ENCODE measurements at places on chromosomes 7 and 10.

GRCh38 chr7:82142263-82142864 is 301.2 kb downstream of the CACNA2D1 start:
- DNase-seq, result no peak

DNA sequence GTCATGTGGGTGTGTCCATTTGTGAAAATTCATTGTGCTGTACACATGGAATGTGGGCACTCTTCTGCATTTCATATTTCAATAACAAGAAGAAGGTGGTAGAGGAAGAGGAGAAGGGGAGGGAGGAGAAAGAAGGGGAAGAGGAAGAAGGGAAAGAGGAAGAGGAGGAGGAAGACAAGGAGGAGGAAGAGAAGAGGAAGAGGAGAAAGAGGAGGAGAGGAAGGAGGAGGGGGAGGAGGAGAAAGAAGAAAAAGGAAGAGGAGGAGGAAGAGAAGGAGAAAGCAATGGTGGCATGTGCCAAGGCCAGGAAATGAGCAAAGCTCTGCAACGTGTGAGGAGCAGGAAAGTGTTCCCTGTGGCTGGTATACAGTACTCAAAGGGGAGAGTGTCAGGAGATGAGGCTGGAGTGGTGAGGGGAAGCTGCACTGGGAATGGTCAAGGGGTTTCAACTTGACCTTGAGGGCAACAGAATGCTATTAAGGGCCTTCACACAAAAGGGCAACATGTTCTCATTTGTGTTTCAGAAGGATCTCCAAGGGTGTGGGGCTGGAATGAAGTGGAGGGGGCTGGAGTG is 40.5 kb downstream of the WNT2 start:
- no peak for DNase-seq

- DNase-seq, result no peak
Observed at GRCh38 chr7:30437823-30438574, 40.6 kb downstream of the NOD1 start.

GRCh38 chr7:37532636-37533035 is 84.0 kb upstream of the ELMO1 start:
- DNase-seq, result no peak

DNA sequence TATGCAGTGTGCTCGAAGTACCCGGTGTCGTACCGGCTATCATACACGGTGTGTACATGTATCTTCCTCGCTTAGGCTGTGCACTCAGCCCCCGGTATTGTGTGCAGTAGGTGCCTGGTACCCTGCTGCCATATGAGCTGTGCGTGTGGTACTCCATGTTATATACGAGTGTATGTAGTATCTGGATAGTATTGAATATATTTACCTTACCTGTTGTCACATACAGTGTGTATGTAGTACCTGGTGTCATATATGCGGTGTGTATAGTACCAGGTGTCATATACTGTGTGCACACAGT is 1.2 kb downstream of the ZMYND11 start:
- DNase-seq, result no peak

DNA sequence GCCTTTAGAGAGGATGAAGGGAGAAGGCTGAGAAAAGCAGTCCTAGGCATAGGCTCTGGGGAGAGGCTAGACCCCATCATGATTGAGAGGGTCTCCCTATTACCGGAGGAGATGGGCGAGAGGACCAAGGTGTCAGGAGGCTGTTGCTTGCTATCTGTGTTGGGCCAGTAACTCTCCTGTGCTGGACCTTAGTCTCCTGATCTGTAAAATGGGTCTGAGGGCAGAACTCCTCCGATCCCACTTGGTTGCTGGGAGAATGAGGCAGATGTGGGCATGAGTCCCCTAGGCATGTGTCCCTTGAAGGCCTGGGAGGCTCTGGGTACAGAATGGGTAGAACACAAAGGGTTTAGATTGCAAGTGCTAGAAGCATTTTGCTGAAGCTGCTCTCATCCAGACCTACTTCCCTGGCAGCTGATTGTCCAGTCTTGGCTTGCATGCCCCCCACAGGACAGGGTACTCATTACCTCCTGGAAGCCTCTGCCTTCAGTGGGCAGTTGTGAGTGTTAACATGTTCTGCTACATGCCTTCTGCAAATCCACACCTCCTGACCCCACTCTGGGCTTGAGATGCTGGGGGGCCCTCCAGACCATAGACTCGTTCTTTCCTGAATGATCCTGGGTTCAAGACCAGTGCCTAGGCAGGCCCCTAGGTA is 4.4 kb downstream of the ZMIZ1 start:
- no peak for DNase-seq

GRCh38 chr7:24297362-24297761 is 13.4 kb downstream of the NPY start:
- no peak for DNase-seq

GRCh38 chr7:47194516-47195057 is 387.3 kb downstream of the TNS3 start:
- no peak for DNase-seq

DNA sequence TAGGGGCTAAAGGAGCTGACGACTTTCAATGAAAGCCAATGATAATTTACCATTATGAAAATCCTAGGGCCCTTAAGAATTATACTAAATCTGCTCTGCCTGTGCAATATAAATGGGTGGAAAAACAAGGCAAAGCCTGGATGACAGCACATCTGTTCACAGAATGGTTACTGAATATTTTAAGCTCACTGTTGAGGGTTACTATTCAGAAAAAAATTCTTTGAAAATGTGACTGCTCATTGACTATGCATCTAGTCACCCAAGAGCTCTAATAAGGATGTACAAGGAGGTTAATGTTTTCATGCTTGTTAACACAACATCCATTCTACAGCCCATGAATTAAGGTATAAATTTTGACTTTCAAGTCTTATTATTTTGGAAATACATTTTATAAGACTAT is 8.9 kb downstream of the DKK1 start:
- no peak for DNase-seq

GRCh38 chr7:101669307-101669706 is 40.2 kb upstream of the MYL10 start:
- DNase-seq, result no peak

- no peak for DNase-seq
Observed at GRCh38 chr10:87750001-87750671, 67.9 kb downstream of the ATAD1 start.

DNA sequence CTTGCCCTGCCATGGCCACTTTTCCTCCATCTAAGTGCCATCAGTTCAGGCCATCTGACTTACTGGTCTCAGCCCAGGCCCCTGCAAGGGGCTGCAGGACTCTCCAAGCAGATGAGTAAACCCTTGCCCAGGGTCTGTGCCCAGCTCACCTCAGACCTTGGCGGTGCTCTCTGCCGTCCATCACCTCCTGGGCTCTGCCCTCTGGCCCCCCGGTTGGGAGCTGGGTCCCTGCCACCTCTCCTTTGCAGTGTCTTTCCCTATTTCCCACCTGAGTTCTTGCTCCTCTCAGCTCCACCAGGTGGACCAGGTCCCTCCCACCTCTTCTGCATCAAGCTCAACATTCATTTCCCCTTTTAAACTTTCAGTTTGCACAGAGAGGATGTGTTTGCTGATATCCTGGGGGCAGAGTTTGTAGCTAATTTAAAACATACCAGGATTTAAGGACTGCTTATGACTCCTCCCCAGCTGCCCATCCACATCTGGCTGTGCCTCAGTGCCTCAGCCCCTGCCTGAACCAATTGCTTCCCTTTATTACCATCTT is 135.5 kb downstream of the SLIT1 start:
- DNase-seq, result no peak

- no peak for DNase-seq
Observed at GRCh38 chr10:131203456-131204357, 107.8 kb downstream of the TCERG1L start.

DNA sequence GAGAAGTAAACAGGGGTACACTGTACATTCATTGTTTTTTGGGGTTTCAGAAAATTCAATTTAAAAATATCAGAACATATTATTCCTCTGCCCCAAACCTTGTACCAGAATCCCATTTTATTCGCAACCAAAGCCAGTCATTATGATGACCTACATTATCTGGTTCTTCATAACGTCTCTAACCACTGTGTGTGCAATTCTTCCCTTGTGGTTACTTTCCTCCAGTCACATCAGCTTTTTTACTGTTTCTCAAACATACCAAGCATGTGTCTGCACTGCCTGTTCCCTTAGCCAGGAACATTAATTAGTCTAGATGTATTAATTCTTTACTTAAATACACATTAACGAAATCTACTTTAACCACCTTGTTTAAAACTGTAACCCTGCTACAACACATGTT is 64.8 kb downstream of the THSD7A start:
- DNase-seq, result no peak

- no peak for DNase-seq
Observed at GRCh38 chr10:128185627-128186026, 59.4 kb upstream of the MKI67 start.

GRCh38 chr7:150959739-150960734 is 18.1 kb downstream of the KCNH2 start:
- no peak for DNase-seq

- peak; percentile 12 for DNase-seq
Observed at GRCh38 chr10:58334817-58335305, at the start of gene UBE2D1. Gene UBE2D1, plus strand, starts transcription at chr10:58335006. Its CDS starts 196 bp downstream, at chr10:58335202.

- DNase-seq, result no peak
Observed at GRCh38 chr10:95242581-95243317, 48.1 kb downstream of the PDLIM1 start.

GRCh38 chr7:82595176-82595575 is 151.6 kb upstream of the CACNA2D1 start:
- peak; percentile 62 for DNase-seq

DNA sequence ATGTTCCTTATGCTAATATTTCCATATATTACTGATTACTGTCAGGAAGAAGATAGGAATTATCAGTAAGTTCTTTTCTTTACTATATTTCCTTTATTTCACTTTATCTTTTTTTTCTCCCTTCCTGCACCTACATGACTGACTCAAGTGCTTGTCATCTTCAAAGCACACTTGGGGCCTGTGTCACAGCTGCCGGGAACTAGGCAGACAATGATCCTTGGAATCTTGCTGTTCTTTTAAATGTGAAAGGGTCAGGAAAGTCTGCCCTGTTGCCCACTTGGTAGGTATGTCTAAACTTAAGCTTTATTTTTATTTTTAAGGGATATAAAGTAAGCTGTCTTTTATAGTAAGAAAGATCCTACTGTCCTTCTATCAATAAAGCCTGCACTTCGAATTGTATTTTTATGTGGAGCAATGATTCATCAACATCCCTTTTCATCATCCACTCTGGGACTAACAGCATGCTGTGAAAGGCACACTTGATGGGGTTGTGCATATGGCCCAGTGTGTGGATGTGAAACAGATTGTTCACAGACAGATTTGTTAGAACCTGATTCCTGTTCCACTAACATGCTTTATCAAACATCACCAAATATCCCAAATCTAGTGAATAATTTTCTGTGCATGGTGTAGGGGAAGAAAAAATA is 556.9 kb downstream of the DNAJB9 start:
- DNase-seq, result peak; percentile 4

- no peak for DNase-seq
Observed at GRCh38 chr10:100101192-100102076, 19.8 kb upstream of the CPN1 start.

DNA sequence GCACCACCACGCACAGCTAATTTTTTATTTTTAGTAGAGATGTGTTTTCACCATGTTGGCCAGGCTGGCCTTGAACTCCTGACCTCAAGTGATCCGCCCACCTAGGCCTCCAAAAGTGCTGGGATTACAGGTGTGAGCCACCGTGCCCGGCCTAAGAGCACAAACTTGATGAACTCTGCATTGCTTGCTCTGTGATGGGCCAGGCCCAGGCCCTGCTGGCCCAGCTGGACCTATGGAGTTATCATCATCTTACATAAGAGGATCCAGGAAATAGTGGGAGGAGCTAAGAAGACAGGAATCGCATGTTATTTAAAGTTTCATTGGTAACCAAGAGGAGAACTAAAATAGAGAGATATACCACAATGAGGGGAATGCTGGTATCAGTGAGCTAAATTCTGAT is 86.9 kb downstream of the DAGLB start:
- DNase-seq, result no peak

DNA sequence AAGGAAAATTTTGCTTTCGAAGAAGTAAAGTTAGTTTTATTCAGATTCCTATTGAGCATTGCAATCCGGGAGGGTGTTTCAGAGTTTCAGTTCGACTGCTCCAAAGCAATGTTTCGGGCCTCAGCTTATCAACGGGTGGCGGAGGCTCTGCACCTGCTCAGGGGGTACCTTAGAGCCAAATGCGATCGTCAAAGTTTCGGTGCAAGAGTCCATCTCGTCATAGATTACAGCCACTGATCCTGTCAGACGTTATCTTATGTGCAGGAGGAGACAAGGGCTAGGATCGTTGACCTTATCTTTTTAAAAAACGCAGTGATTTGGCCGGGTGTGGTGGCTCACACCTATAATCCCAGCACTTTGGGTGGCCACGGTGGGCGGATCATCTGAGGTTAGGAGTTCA is 3.8 kb upstream of the COX19 start:
- no peak for DNase-seq

DNA sequence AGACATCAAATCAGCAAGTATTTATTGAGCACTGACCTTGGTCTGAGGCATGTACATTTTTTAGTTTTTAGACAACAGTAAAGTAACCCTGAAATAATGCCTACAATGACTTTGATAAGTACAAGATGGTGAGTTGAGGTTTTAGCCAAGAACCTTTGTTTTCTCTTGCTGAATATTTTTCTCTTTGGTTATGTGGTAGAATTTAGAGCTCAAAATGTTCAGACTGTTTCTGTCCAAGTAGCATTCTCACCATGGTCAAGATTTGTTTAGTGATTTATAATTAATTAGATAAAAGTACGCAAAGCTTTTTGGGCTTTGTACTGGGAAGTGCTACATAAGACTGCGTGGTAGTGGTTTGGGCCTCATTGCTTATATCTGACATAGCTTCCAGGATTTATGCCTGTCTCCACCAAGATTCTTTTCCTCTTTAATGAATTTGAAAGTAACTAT is 102.4 kb downstream of the KAT6B start:
- DNase-seq, result no peak

DNA sequence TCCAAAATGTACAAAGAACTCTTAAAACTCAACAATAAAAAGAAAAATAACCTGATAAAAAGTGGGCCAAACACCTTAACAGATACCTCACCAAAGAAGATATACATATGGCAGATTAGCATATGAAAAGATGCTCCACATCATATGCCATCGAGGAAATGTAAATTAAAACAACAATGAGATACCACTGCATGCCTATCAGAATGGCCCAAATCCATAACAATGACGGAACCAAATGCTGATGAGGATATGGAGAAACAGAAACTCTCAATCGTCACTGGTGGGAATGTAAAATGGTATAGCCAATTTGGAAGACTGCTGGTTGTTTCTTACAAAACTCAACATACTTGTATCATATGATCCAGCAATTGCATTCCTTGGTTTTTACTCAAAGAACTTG is 319.9 kb downstream of the PHTF2 start:
- no peak for DNase-seq

DNA sequence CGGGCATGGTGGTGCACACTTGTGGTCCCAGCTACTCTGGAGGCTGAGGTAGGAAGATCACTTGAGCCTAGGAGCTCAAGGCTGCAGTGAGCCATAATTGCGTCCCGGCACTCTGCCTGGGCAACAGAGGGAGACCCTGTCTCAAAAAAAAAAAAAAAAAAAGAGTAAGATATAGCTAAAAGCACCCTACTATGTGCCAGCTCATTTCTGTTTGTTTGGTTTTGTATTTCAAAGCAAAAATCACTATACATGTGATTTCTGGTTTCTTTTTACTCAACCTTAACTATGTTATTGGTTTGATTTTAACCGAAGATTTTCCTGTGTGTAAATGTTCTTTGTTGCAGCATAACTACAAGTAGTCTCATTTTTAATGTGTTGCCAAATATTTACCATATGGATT is 66.5 kb upstream of the RSBN1L start:
- no peak for DNase-seq

GRCh38 chr10:113767222-113767621 is 15.7 kb downstream of the PLEKHS1 start:
- DNase-seq, result no peak

- no peak for DNase-seq
Observed at GRCh38 chr10:42954766-42955492, 121.9 kb upstream of the RET start.
